ENCODE measurements at places on chromosomes 13 and 19.

GRCh38 chr19:23393121-23393520, 2.1 kb downstream of the ZNF91 start:
- DNase-seq = no peak

GRCh38 chr13:114219392-114219791, 15.3 kb upstream of the CDC16 start:
- no peak for DNase-seq

- no peak for DNase-seq
Measured at GRCh38 chr19:46365561-46365960, 18.7 kb downstream of the PPP5C start.

DNA sequence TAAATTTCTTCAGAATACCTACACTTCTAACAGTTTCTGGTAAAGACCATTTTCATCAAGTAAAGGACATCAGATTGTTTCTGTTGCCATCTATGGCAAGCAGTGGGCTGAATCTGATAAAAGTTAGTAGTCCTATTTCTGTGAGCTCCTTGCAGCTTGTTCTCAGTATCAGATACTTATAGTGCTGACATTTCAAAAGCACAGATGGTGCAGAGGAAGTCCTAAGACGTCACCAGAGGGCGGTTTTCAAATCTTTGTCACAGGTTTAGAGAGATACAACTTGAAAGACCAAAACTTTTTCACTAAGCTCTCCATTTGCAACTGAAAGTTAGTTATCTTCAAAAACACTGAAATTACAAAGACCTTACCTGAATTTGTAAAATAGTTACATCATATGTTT, 719.8 kb downstream of the SLITRK1 start:
- no peak for DNase-seq

- no peak for DNase-seq
Measured at GRCh38 chr13:112876305-112877000, 92.6 kb upstream of the MCF2L start.

DNA sequence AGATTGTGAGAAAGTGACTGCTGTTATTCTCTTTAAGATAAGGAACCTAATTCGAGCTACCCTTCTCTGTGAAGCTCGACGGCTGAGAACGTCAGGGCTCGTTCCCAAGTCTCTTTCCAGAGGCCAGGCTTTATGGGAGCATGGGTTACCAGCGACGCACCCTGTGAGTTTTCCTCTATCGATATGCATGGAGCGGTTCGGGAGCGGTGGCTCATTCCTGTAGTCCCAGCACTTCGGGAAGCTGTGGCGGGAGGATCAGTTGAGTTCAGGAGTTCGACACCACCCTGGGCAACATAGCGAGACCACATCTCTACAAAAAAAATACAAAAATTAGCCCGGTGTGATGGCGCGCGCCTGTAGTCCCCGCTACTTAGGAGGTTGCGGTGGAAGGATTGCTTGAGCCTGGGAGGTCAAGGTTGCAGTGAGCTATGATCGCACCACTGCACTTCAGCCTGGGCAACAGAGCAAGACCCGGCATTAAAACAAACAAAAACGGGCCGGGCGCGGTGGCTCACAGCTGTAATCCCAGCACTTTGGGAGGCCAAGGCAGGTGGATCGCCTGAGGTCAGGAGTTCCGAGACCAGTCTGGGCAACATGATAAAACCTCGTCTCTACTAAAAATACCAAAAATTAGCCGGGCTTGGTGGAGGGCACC, 681 bp upstream of the ZNF606 start:
- no peak for DNase-seq

DNA sequence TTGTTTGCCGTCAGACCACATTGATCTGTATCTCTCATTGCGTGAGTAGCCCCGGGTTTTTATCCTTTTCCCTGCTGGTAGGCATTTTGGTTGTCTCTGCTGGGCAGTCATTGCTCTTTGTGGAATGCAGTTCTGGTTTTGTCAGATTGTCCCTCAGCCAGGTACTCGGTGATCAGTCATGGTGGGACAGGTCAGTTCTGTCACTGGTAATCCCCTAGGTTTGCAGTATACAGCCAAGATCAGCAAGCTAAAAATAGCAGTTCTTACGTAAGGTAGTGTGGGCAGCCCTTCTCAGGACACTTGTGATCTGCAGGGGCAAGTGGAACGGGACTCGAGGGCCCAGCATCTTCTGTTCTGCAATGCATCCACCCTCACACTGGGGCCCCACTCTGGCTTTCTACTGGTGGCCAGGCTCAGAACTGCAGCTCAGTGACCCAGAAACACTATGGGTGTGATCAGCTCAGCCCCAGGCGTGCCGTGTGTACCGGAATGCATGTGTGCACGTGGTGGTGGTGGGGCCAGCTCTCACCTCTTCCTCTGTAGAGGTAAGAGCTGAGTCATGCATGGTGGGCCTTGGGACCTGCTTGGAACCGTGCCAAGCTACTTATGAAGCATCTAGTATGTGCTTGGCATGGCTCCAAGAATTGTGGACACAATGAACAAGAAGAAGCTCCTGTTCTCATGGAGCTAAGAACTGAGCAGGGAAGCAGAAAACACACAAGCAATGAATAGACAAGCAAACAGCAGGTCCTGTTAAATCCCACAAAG, 6.3 kb downstream of the PLEKHF1 start:
- peak; percentile 63 for DNase-seq

GRCh38 chr13:100214886-100215285, 126.0 kb downstream of the PCCA start:
- no peak for DNase-seq

DNA sequence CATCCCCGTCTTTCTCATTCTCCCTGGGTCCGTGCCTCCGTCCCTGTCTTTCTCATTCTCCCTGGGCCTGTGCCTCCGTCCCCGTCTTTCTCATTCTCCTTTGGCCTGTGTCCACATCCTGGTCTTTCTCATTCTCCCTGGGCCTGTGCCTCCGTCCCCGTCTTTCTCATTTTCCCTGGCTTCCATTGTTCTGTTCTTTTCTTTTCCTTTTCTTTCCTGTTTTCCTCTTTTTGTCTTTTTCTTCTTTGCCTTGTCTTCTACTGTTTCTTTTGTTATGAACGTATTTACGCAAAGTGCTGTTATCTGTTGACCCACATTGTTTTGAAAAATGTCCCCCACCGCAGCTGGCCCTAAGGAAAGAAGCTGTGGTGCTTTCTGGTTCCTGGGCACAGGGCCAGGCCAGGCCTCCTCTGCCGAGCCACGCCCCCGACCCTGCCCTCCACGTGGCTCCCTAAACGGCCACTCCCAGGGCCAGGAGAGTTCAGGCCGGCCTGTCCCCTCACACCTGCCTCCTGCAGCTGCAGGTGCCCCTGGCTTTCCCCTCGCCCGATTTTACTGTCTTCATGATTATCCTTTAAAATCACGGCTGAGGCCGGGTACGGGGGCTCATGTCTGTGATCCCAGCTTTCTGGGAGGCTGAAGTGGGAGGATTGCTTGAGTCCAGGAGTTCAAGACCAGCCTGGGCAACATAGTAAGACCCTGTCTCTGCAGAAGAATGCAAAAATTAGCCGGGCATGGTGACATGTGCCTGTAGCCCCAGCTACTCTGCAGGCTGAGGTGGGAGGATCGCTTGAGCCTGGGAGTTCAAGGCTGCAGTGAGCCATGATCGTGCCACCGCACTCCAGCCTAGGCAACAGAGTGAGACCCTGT, 14.0 kb upstream of the TMPRSS9 start:
- DNase-seq = no peak

DNA sequence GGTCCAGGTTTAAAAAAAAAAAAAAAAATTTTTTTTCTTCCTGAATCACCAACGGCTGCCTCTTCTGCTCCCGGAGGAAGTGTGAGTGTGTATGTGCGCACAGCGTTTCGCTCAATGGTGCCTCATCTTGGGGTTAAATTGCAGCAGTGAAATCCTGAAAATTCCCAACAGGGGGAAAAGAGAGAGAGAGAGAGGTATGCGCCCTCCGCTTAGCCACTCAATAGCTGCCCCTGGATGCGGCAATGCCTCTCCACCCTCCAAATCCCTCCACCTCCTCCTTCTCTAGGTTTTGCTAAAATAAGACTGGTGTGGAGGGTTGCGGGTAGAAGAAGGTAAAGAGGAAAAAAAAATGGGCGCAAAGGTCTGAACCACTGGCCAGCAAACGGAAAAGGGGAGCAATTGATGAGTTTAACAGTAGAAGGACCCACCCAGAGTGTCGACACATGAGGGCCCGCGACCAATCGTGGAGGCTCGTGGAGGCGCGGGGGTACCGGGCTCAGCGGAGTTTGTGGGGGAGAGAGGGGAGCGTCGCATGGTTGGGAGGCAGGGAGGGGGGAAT, 853 bp upstream of the CACNA1A start:
- DNase-seq = no peak

DNA sequence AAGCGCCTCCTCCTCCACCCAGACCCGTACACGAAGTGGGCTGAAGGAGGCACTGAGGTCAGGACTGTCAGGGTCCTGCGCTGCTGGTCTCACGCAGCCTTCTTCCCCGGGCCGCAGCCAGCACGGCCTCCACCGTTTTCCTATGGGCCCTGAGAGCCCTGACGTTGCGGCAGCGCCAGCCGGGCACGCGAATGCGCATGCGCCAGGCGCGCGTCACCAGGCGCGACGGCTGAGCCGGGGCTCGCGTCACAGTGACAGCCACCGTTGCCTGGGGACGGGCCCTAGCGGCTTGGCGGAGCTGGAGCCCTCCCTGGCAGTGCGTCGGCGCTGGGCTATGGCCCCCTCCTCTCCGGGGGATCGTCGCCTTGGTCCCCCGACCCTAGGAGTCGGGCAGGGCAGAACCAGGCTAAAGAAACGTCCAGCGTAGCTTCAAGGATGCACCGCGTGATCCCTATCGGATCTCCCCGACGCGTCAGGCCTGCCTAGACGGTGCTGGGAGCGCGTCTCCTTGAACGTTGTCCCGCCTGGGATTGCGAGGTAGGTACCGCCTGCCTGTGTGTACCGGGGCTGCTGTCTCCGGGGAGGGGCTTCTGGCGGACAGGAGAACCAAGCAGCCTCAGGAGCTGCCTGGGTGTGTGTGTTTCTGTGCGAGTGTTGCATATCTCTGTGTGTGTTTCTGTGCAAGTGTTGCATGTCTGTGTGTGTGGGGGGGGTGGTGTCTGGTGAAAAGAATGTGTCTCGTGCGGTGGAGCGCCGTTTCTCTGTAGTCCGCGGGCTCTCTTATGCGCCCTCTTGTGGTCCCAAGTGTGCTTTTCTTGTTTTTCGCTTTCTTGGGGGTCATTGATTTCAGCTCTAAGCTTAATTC, 43.2 kb downstream of the ZNF571 start:
- DNase-seq = peak; percentile 75

DNA sequence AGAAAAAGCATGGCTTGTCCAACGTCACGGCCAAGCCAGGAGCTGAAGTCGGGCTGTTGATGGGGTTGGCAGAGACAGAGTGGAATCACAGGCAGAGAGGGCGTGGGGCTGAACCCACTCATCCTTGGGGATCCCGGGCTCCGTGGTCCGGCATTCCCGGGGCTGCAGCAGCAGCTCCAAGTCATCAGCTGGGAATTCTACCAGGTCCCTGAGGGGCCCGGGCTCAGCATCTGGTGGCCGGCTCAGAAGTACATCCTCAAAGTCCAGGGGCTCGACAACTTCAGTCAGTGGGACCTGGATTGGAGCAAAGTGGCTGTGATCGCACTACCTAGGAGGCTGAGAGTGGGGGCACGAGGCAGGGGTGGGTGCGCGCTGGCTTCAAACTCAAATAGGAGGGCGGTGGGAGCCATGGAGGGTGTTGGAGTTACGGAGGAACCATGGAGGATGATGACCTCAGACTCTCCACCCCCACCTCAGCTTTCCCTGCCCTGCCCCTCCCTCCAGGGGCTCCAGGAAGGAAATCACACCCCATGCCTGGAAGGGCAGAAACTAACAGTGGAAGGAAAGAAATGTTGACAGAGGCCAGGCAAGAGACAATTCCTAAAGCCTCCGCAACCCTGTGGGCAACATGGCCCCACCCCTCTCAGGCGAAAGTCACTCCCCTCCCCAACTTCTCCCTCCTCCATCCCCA, 9.5 kb downstream of the DOCK6 start:
- no peak for DNase-seq

GRCh38 chr19:16185768-16186123, 536 bp downstream of the FAM32A start:
- peak; percentile 32 for DNase-seq

GRCh38 chr13:112332727-112333126, 43.4 kb upstream of the SPACA7 start:
- no peak for DNase-seq

GRCh38 chr19:30862876-30863275, 486.4 kb downstream of the TSHZ3 start:
- DNase-seq = no peak

DNA sequence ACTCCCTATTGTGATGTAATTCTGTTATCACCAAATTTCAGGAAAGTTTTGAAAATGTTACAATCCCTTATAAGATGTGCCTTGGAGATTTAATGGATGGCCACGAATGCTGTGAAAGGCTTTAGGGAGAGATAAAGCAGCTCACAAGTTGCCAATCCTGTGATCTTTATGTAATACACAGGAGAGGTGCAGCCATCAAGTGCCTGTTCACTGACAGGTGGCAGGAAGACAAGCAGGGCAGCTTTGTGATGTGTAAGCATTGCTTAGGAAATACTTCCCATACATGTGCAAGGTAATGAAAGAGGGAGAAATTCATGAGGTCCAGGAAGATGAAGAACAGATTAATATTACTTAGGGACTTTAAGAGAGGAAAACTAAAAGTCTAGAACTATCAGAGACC, 628.8 kb downstream of the SLITRK6 start:
- DNase-seq = no peak

DNA sequence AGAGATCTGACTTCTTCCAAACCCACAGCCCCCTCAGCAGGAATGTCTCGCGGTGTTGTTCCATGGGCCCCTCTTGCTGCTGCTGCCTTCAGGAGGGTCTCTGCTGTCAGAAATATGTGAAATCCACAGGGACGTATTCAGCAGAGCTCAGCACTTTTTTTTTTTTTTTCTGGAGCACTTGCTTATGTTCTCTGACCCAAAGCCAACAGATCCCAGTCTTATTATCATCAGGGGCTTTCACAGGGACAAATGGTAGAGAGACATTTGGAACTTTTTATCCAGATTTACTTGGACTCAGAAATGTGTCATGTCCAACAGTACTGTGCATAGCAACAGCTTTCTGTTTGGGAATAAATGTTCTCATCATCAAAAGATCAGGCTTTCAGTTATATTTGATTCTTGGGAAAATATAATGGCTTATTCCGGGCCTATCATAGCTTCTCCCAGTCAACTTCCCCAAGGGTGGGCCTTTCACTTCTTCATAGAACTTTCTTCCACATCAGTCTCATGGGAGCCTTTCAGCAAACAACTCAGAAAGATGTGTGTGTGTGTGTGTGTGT, 332.7 kb downstream of the ZNF536 start:
- DNase-seq = no peak

DNA sequence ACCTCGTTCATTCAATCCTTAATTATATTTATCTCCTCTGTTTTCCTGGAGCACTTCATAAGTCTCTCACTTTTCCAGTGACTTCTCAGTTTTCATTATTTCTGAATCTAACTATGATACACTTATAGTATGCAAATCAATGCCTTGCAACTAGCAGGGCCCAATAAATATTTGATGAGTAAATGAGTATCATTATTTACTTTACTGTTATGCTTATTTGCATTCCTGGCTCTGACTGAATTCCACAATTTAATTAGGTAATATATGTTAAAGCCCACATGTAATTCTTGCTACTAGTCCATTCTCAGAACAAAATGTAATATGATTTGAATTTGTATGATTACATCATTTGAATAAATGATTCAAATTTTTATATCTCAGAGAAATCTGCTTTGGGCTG, 1595.1 kb upstream of the MIR17HG start:
- DNase-seq = no peak
